ENCODE measurements at places on chromosomes 3 and 15. TPM values are rescaled to one million over a fixed set of nuclear protein-coding genes. Genes with fewer than 3 reads are reported as not detected.

DNA sequence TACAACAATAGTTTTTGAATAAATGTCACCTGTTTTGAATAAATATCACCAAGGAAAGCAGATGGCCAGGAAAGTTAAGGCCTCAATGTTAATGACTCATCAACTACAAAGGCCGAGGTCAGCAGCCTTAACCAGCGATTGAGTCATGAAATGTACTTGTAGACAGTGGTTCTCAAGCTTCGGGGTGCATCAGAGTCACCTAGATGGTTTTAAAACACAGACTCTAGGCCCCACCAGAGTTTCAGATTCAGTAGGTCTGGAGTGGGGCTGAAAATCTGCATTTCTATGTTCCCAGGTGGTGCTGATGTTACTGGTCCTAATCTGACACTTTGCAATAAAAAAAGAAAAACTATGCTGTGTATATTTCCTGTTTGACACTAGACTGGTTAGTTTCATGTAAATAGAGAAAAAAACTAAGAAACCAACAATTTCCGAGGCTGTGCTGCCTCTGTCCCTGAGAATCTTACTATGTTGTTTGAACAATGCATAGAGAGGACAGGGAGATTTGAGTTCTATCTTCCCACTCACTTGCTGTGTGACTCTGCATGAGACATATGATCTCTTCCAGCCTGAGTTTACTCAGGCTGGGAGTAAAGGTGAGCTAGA is 9.8 kb downstream of the RAB27A start:
- peak overlapping the region; percentile 56 for H3K27ac ChIP-seq
- no peak for DNase-seq
- H3K4me3 ChIP-seq: no peak overlapping the region

- no peak overlapping the region for H3K27ac ChIP-seq
- no peaks in the 10 kb centered on the region for H3K36me3 ChIP-seq
- no peak overlapping the region for H3K4me3 ChIP-seq
- DNase-seq: no peak
These were observed 81.1 kb downstream of the LRRK1 start for GRCh38 chr15:101000271-101000681.

DNA sequence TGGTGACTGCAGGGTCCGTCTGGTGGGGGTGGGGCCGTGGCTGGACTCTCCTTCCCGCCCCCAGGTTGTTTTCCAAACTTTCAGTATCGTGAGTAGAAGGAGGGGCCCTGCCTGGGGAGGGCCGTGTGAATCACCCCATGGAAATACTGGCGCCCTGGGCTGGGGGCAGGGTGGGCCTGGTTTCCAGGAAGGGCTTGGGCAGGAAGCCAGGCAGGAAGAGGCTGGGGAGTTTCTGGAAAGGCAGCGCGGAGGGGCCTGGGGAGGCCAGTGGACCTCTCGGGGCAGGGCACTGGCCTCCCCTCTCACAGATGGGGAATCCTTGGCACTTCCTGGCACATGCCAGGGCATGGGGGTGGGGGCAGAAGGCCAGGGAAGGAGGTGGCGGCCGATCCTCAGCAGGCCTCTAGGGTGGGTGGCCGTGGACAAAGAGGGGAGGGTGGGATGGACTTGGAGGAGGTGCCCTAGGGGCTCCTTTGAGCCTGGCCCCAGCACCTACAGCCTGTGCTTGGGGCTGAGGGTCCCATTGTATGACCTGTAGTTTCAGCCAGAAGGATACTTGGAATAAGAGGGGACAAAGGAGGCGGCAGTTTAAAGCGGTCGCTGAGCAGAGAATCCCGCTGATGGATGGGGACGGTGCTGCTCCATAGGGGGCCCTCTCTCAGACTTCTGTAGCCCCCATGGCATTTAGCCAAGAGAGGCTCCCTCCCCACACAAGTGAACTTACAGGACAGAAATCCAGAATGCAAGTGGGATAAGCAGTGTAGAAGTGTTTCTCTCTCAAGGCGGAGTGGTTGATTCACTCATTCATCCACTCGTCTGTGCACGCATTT is 56.5 kb upstream of the GATA2 start:
- no peak for DNase-seq
- no peak overlapping the region for H3K4me3 ChIP-seq
- no peaks in the 10 kb centered on the region for H3K36me3 ChIP-seq
- no peaks in the 10 kb centered on the region for H3K27me3 ChIP-seq
- H3K4me1 ChIP-seq: peaks cover 15% of the 10 kb centered on the region

- no peak for DNase-seq
- H3K27ac ChIP-seq: no peak overlapping the region
These were observed 270.0 kb downstream of the UACA start for GRCh38 chr15:70493376-70493775.

- peaks cover 18% of the 10 kb centered on the region for H3K36me3 ChIP-seq
- H3K4me3 ChIP-seq: no peak overlapping the region
- H3K27ac ChIP-seq: no peak overlapping the region
- no peaks in the 10 kb centered on the region for H3K27me3 ChIP-seq
These were observed 44.6 kb downstream of the SEMA3G start for GRCh38 chr3:52400275-52400793.

GRCh38 chr3:196903740-196904139 is 36.0 kb downstream of the SENP5 start:
- no peak for DNase-seq
- no peaks in the 10 kb centered on the region for H3K4me1 ChIP-seq
- no peak overlapping the region for H3K4me3 ChIP-seq
- no peak overlapping the region for H3K27ac ChIP-seq

GRCh38 chr3:44339181-44340057 is 853 bp downstream of the TCAIM start:
- H3K4me3 ChIP-seq: peak overlapping the region; percentile 73
- no peaks in the 10 kb centered on the region for H3K27me3 ChIP-seq
- peak overlapping the region; percentile 96 for H3K27ac ChIP-seq
- no peak for DNase-seq
- no peaks in the 10 kb centered on the region for H3K36me3 ChIP-seq
- H3K4me1 ChIP-seq: peaks cover 28% of the 10 kb centered on the region

DNA sequence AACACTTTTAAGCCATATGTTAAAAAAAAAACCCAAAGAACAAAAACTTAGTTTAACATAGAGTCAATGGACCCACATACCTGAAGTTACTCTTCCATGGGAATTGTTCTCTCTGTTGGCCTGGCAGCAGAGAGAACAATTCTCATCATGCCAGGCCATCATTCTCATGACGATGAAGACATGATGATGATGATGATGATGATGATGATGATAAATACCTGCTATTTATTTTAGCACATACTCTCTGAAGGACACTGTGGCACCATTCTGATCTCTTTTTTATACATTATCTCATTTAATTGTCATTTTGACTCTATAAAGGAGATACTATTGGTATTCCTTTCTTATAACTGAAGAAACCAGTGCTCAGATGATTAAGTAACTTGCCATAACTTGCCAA is 366.9 kb downstream of the MFSD1 start:
- H3K4me3 ChIP-seq: no peak overlapping the region
- no peaks in the 10 kb centered on the region for H3K27me3 ChIP-seq
- DNase-seq: no peak
- H3K27ac ChIP-seq: no peak overlapping the region
- no peaks in the 10 kb centered on the region for H3K4me1 ChIP-seq

DNA sequence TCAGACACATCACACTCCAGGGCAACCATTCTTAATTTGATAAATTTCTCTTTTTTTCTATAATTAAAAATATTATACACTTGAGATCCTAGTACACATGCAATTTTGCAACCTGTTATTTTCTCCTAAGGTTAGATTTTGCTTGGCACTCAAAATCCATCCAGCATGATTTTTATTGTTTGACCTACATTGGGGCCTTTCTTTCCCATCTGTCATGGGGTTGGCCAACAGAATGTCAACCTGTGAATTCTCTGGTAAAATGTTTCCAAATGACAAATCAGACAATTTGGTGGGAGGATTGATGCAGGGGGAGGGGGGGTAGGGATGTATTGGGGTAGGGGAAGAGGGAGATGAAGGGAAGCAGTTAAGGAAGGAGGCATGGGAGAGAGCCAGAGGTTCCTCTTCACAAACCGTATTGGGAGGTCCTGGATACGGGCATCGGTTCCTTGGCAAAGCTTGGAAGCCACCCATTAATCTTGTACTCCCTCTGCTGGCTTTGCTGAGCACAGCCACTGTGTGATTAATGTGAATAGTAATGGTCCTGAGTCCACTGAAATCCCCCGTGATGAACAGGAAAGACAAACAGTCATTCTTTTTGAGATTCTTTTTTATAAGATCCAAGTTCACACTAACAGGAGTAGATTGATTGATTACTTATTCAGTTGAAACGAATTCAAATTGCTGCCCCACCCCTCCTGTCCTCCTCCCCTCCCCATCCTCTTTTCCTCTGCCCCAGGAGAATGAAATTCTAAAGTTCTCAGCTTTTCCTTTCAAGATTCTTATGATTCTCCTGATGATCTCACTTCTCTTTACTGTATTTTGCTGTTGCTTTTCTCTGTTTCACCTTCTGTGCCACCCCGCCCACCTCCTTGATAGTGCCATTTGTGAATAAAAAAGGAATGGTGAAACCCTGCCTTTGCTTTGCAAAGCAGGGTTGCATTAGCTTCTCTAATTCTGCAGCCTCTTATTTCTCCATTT is 82.2 kb upstream of the SLC25A26 start:
- H3K36me3 ChIP-seq: no peaks in the 10 kb centered on the region
- no peaks in the 10 kb centered on the region for H3K4me1 ChIP-seq
- H3K27ac ChIP-seq: no peak overlapping the region
- H3K27me3 ChIP-seq: no peaks in the 10 kb centered on the region
- no peak overlapping the region for H3K4me3 ChIP-seq
- no peak for DNase-seq

DNA sequence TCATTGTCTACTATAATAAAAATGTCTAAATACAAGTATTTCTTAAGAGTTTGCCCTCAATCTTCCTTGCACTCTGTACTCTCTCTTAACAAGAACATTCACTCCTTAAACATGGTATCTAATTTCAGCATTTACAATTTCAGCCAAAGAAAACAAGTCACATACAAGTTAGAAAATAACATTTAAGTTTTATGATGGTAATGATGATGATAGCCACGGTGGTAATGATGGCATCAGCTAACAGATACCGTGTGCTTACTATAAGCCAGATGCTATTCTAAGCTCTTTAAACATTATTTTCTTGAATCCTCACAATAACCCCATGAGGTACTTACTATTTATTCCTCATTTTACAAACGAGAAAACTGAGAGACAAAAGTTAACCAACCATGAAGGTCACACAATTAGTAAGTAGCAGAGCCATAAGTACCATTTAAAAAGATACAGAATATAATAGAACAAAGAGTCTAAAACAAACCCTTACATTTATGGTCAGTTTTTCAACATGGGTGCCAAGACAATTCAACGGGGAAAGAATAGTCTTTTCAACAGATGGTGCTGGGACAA is 7.4 kb downstream of the SPICE1 start:
- no peak overlapping the region for H3K4me3 ChIP-seq
- H3K36me3 ChIP-seq: no peaks in the 10 kb centered on the region
- H3K27ac ChIP-seq: no peak overlapping the region
- no peaks in the 10 kb centered on the region for H3K4me1 ChIP-seq

GRCh38 chr3:116200956-116201690 is 244.2 kb downstream of the LSAMP start:
- no peaks in the 10 kb centered on the region for H3K4me1 ChIP-seq
- H3K4me3 ChIP-seq: no peak overlapping the region
- DNase-seq: no peak

DNA sequence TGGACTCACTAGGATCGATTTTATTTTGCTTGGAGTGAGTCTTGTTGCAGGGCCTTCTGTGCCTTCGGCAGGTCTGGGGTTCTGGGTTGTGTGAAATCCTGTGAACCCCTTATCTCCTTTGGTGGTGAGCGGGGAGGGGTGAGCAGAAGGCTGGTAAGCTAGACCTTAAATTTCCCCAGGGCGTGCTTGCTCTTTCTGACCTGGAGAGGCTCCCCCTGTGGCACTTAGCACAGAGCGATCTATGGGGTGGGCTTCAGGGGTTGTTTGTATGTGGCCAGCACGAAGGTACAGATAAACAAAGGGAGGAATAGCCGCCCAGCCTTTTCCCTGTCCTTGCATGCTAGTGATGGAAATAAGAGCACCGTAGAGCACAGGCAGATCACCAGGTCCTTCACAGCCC is 11.8 kb downstream of the CACNA2D3 start:
- no peak for DNase-seq
- H3K36me3 ChIP-seq: no peaks in the 10 kb centered on the region
- no peaks in the 10 kb centered on the region for H3K4me1 ChIP-seq
- H3K4me3 ChIP-seq: no peak overlapping the region
- H3K27me3 ChIP-seq: no peaks in the 10 kb centered on the region

- no peaks in the 10 kb centered on the region for H3K27me3 ChIP-seq
- H3K36me3 ChIP-seq: peaks cover 25% of the 10 kb centered on the region
- H3K4me3 ChIP-seq: no peak overlapping the region
These were observed 16.9 kb downstream of the TCAIM start for GRCh38 chr3:44355362-44356033.

DNA sequence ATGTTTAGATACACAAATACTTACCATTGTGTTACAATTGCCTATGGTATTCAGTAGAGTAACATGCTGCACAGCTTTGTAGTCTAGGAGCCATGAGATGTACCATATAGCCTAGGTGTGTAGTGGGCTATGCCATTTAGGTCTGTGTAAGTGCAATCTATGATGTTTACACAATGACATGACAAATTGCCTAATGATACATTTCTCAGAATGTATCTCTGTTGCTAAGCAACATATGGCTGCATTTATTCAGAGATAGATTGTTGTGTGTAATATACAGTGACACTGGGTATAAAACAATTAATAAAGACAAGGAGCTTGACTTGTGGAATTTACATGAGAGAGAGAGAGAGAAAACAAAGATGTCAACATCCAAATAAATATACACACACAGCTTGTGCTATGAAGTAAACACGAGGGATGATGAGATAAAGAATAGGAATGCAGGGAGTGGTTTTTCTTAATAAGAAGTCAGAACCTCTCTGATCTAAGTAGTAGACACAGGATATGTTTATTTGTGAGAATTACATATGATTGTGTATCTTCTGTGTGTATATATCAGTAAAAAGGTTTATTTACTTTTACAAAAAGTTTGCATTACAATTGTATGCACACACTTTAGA is 110.0 kb downstream of the KCNAB1 start:
- no peaks in the 10 kb centered on the region for H3K36me3 ChIP-seq
- DNase-seq: no peak
- H3K27ac ChIP-seq: no peak overlapping the region
- H3K4me3 ChIP-seq: no peak overlapping the region
- no peaks in the 10 kb centered on the region for H3K27me3 ChIP-seq

GRCh38 chr15:38897551-38897950 is 332.9 kb upstream of the RASGRP1 start:
- no peaks in the 10 kb centered on the region for H3K4me1 ChIP-seq
- H3K4me3 ChIP-seq: no peak overlapping the region
- no peaks in the 10 kb centered on the region for H3K27me3 ChIP-seq
- no peak for DNase-seq
- H3K27ac ChIP-seq: no peak overlapping the region

- H3K36me3 ChIP-seq: no peaks in the 10 kb centered on the region
- no peak overlapping the region for H3K4me3 ChIP-seq
- no peaks in the 10 kb centered on the region for H3K27me3 ChIP-seq
- no peak overlapping the region for H3K27ac ChIP-seq
- DNase-seq: no peak
These were observed 208.9 kb upstream of the TPM1 start for GRCh38 chr15:62833646-62834045.

TNIK gene
- 11.1 TPM for total RNA-seq

EBLN2 gene
- total RNA-seq: 11.9 TPM

HIGD2B gene
- total RNA-seq: not detected

CCDC54 gene
- total RNA-seq: not detected

BRPF1 gene
- total RNA-seq: 20.7 TPM

NDUFB4 gene
- total RNA-seq: 58.8 TPM

TRAIP gene
- 12.2 TPM for total RNA-seq

CLDN16 gene
- not detected for total RNA-seq
